ENCODE measurements at places on chromosomes 13 and 19. TPM values are rescaled to one million over a fixed set of nuclear protein-coding genes. Genes with fewer than 3 reads are reported as not detected.

DNA sequence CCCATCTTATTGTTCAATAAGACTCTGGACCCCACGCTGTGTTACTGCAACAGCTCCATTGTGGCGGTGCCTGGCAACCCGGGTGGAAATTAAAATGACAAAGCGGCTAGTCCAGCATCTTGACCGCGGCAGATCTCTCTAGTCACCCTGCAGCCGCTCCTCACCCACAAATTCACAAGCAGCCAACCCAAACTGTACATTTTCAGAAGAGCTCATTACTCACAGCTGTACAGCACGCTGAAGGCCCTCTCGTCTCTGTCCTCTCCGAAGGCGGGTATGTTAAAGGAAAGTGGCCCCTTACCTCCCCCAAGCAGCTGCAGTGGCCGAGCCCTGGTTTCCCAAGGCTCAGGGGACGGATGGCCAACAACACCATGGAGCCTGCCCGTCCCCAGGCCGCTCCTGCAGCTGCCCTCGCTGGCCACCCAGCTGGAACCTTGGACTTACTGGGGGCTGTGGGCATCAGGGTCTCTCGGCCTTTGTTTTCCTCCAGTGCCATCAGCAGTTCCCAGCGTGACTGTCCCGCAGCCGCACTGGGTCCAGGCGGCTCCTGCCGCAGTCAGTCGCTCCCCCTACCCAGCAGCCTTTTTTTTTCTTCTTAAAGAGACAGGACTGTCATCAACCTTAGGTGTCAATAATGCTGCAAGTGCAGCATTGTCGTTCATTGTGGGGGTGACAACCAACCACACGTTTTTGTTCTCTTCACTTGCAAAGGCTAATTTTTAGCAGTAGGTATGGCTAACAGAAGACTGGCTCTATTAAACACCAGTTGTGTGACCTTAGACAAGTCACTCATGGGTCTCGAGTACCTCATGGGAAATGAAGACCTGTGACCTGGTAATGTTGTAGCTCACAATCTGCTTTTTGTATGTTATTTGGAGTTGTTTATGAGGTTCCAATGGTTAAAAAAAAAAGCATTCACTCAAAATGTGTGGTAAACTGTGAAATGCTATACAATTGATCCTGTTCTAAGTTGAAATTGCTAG, at the start of gene SACS:
SACS (minus strand) TSS at position 532 of the 983 bp plus-strand sequence. CDS start 22,463 bp downstream, outside the sequence.
- no peak for DNase-seq
- no peaks in the 10 kb centered on the region for H3K36me3 ChIP-seq
- no peaks in the 10 kb centered on the region for H3K27me3 ChIP-seq
- H3K4me3 ChIP-seq = peak within 1 kb of the TSS; percentile 42
- H3K27ac ChIP-seq = no peak within 1 kb of the TSS

ADGRE1 gene
- not detected for total RNA-seq

DNA sequence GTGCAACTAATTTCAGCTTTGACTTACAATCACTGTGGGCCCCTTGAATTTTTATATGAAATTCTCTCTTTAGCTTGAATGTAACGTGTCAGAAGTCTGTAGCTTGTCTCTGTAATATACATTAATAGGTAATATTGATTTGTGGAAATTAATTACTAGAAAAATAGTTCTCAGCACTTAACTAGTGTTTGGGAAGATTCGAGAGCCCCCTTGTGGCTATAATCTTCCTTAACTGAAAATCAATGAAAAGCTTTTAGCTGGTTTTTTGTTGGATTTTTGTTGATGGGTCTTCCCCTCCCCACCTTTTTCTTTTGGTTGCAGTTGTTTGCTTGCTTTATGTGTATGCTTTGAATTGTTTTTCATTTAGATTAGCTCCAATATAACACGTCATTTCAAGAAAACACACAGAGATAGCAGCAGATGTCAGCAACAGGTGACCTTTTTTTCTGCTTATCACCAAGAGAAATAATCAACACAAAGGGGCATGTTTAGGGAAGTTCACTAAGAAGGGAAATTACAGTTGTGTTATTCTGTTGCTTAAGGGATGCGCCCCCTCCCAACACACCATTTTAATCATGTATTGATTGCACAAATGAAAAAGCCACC, 176.8 kb downstream of the OXGR1 start:
- no peak for DNase-seq
- no peaks in the 10 kb centered on the region for H3K36me3 ChIP-seq
- H3K27ac ChIP-seq = no peak overlapping the region
- H3K27me3 ChIP-seq = no peaks in the 10 kb centered on the region
- H3K4me1 ChIP-seq = peaks cover 9% of the 10 kb centered on the region
- no peak overlapping the region for H3K4me3 ChIP-seq

DNA sequence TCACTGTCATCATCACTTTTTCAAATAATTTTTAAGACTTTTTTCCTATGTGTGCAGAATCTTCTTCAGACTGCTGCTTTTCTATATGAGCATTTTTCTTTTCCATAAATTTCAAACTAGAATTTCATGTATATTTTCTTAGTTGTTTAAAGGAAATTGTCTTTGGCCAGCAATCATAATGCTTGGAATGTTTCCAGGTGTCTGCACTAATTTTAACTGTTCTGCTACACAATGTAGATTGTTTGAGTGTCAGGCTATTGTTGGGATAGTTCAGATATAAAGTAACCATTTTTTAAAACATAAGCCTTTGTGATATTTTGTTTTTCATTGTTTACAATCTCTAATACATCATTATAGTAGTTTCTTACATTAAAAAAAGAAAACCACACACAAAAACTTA, 1418.5 kb downstream of the EFNB2 start:
- H3K27me3 ChIP-seq = no peaks in the 10 kb centered on the region
- no peaks in the 10 kb centered on the region for H3K36me3 ChIP-seq
- DNase-seq = no peak
- H3K27ac ChIP-seq = no peak overlapping the region
- no peaks in the 10 kb centered on the region for H3K4me1 ChIP-seq
- H3K4me3 ChIP-seq = no peak overlapping the region

Measured in suprapubic skin (tissue), 4 donors.